Mesendoderm (in vitro differentiated cells): ENCODE measurements at places on chromosomes 2 and 18.

DNA sequence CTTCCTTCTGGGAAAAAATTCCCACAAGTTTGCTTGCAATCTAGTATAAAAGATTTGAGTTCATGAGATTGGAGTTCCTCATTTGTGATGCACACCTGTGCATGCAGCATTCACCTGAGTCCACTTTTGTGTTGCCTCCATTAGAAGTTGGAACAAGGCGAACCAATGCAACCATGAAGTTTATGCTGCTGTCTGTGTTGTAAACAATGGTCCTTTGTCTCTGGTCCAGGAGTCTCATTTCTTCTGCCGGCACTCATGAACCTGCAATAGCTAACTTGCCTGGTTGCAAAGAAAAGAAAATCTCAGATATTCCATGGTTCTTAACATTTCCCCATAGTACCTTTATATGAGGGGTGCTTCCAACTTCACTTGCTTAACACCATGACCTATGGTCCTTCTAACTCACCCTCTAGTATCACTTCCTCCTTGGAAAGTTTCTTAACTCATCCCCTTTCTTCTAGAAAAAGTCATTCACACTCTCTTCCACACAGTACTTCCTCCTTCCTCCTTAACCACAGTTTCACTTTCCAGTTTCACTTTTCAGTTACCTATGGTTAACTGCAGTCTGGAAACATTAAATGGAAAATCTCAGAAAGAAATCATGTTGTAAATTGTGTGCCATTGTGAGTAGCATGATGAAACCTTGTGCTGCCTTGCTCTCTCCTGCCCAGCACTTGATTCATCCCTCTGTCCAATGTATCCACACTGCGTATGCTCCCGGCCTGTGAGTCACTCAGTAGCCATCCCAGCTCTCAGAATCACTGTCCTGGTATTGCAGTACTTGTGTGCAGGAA lies 128.8 kb upstream of the TRIB2 start:
- no peak for DNase-seq

GRCh38 chr2:12222554-12222953 lies 476.1 kb downstream of the LPIN1 start:
- no peak for DNase-seq

- no peak for DNase-seq
Measured at GRCh38 chr18:75531212-75531850, 103.8 kb upstream of the SMIM21 start.

DNA sequence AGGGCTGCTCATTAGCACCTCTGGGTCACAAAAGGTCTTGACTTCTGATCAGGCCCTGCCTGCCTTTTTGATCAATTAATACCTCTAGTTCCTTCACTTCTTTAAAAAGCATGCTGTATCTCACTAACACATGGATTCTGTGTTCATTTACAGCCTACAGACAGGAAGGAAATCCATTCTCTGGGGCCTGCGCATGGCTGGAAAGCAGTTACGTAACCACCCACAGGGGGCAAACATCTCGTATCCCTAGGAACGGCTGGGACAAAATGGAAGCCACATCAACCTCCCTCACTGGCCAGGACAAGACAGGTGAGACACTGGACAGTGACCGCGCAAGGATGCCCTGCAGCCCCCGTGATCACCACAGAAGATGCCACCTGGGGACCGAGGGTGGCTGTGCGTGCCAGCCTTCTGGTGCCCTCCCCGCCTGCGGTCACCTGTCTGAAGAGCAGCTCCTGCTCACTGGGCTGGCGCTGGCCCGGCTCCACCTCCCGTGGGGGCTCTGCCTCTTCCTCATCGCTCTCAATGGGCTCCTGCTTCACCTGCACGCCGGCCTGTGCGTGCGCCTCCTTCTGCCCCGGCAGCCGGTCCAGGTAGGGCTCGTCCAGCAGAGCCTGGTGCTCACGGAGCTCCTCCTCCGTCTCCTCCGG lies 266.9 kb downstream of the TWIST2 start:
- DNase-seq: peak; percentile 17

- peak; percentile 39 for DNase-seq
Measured at GRCh38 chr2:196123679-196124373, 47.6 kb downstream of the STK17B start.

- no peak for DNase-seq
Measured at GRCh38 chr18:57422313-57422872, 12.8 kb upstream of the ONECUT2 start.

GRCh38 chr18:53943326-53943860 lies 281.1 kb downstream of the MBD2 start:
- no peak for DNase-seq

DNA sequence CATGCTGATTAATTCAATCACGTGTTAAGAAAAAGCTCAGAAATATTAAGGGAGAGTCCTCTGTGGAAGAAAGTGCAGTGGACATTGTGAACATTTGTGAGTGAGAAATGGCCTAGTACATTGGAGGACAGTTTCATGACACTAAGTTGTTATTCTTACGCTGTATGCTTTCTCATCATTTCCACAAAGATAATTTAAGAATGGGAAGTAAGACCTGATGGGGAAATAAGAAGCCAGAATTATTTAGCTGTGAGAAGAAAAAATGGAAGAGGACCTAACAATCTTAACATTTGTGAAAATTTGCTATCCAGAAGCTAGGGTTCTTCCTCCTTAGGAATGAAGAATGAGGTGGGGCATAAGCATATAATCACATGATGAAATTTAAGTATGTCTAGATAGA lies 15.2 kb upstream of the RAPH1 start:
- DNase-seq: no peak

DNA sequence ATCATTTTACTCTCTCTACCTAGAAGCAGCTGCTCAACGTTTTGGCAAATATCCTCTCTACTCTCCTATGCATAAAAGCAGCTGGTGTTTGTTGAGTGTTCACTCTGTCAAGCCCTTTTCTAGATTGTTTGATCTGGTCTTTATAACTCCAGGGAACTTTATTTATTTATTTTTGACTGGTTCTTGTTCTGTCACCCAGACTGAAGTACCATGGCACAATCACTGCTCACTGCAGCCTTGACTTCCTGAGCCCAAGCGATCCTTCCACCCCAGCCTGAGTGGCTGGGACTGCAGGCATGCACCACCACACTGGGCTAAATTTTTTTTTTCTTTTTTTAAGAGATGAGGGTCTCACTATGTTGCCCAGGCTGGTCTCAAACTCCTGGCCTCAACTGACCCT lies 12.7 kb downstream of the CATIP start:
- no peak for DNase-seq

- no peak for DNase-seq
Measured at GRCh38 chr2:231334179-231334930, 61.2 kb upstream of the B3GNT7 start.

DNA sequence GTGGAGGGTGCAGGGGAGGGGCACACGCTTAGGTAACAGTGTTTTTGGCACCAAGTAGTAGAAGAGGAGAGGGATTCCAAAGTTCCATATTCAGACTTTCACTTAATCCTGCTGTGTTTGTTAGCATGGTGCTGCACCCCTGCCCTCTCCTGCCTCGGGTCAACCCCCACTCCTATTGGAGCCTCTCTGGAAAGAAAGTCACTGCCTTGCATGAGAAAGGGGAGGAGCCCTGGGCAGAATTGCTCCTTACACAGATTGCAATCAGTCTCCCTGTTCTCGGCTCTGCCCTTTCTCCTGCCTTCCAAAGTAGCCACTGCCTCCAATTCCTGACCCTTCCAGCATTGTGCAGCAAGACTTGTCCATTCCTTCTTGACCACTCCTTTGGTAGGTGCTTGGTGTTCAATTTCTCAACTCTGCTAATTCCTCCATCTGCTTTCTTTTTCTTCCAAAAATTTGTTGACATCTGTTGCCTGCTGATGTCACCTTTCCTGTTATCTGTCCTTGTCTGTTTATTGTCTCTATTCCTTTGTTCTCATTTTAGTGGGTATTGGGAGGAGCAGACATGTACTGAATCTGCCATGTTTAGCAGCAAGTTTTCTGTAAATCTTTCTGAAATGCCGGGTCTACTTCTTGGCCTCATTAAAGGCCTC lies 225.4 kb downstream of the LOXHD1 start:
- peak; percentile 80 for DNase-seq

DNA sequence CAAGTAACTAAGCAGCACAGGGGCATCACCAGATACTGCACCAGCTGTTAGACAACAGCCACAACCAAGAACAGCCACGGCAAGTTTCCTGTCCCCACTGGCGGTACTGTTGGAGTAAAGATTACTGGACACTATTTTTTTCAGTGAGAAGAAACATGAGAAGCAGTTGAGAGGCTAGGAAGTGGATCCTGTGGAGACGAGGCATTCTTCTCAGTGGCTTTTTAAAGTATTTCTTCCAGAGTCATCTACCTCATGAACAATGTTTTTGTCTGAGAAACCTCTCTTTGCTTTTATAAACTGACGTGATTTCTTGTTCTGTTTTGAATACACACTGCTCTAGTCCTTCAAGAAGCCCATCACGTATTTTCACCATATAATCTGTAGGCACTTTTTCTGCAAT lies 18.8 kb downstream of the TM4SF20 start:
- no peak for DNase-seq

- peak; percentile 10 for DNase-seq
Measured at GRCh38 chr2:165113414-165113813, 90.4 kb downstream of the SCN3A start.

GRCh38 chr18:21313576-21313975 lies 71.5 kb downstream of the GREB1L start:
- DNase-seq: no peak

DNA sequence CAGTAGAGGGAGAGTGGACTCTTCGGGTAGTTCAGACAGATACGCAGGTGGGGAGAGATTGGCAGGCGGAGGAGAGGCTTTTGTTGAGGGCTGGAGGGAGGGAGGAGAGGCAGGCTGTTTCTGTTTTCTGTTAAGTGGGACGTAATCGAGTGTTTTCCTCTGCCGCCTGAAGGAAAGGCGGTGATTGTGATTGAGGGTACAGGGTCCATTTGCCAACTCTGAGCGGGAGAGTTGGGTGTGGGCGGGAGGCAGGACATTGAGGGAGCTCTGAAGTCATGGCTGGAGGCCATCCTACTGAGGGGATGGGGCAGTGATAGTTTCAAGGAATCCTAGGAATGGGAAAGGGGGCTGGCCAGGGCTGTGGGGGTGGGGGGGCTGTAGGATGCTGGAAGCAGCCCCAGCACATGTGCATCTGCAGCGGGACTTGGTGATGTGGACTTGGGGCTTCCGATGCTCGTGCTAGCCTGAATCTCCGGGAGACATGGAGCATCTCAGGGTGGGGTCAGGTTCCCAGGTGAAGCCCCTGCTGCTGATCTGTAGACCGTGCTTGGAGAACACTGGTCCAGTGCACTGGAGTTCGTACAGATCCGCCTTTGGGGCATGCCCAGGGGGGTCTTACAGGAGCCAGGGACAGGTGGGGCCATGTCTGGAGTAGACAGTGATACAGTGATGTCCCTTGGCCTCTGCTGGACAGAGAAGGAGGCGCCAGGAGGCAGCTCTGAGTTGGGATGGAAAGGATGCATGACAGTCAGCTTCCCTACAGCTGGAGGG lies 167.5 kb downstream of the AGAP1 start:
- DNase-seq: no peak

DNA sequence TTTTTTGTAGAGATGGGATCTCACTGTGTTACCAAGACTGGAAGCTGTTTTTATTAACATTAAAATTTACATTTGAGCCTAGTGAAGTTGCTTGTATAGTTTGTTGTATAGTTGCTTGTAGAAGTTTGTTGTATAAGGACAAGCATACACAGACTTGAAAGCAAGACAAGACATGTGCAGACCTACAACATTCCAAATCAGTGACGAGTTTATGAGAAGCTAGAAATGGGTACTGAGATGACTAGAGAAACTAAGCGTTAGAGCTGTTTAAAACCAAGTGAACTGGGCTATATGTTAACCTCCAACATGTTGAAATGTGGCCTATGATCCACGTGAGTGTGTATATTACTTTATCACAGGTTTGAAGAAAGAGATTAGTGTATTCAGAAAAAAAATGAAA lies 39.1 kb downstream of the ABCB11 start:
- DNase-seq: no peak

GRCh38 chr2:151182899-151183809 lies 78.5 kb downstream of the RBM43 start:
- no peak for DNase-seq

- no peak for DNase-seq
Measured at GRCh38 chr2:100124761-100125160, 17.6 kb downstream of the AFF3 start.

- DNase-seq: no peak
Measured at GRCh38 chr2:77443076-77443475, 79.1 kb downstream of the LRRTM4 start.

DNA sequence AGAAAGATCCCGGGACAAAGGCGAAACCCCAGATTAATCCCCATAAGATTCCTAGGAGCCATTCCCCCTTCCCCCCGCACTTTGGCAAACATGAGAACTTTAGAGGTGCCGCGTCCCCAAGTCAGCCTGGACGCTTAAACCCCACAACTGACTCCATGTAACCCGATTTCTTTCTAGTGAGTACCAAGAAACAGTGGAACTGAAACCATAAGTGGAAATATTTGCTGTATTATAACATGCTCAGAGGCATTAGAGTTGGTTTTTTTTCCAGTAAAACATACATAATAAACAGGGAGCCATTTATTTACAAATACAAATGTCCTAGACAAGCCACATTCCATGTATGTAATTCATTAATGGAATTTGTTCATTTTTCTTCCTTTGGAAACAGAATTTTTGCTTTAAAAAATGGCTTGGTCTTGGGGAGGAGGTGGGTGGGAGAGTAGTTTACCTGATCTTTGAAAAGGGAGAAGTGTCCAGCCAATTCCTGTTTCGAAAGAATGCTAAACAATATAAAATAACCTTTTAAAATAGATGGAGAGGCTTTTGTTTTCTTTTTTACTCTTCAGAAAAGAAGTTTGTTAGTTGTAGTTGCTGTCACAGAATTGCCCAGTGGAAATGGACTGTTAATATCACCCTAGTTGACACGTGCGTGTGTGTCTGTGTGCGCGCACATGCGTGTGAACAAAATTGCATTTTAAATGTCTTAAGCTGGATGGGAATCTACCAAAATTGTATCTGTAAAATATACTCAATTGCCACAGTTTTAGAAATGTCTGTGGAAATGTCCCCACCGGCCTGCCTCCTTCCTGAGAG lies 10.6 kb downstream of the POU3F3 start:
- no peak for DNase-seq

GRCh38 chr2:53452957-53453748 lies 314.5 kb upstream of the CHAC2 start:
- no peak for DNase-seq

- no peak for DNase-seq
Measured at GRCh38 chr2:59930430-59930829, 623.0 kb downstream of the BCL11A start.

- DNase-seq: peak; percentile 63
Measured at GRCh38 chr2:9473308-9473984, 905 bp upstream of the IAH1 start.

GRCh38 chr2:75006041-75006440 lies 47.6 kb downstream of the POLE4 start:
- no peak for DNase-seq
